ENCODE measurements at places on chromosomes 11 and 22. TPM values are rescaled to one million over a fixed set of nuclear protein-coding genes. Genes with fewer than 3 reads are reported as not detected.
A peak's percentile ranks its signal among the peaks of the same experiment; 100 is the strongest.

Gene POLD3
- total RNA-seq, result 4.0 TPM

DNA sequence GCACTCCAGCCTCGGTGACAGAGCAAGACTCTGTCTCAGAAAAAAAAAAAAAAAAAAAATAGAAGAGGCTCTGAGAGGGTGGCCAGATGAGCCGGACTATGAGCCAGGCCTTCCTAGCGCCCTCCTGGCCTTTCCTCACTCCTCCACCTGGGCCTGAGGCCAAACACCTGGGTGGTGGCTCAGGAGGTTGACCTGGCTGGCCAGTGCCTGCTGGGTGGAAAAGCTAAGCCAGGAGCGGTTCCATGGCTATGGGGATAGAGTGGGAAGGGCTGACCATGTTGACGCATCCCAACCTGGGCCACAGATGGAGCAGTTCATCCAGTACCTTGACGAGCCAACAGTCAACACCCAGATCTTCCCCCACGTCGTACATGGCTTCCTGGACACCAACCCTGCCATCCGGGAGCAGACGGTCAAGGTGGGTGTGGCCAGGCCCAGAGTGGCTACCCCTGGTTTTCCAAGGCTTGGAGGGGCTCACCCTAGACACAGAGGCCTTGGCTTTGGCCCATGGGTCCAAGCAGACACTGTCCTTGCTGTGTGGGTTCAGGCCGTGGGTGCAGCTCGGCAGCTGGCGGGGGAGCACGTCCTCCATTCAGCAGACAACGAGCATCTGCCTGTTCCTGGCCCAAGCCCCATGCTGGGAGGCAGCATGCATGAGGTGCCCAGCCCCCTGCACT lies 7.6 kb downstream of the SCYL1 start:
- DNase-seq, result no peak

Gene AGBL2
- total RNA-seq, result 5.0 TPM

- no peak for DNase-seq
These were observed 594 bp downstream of the MPST start for GRCh38 chr22:37020192-37020479.

DNA sequence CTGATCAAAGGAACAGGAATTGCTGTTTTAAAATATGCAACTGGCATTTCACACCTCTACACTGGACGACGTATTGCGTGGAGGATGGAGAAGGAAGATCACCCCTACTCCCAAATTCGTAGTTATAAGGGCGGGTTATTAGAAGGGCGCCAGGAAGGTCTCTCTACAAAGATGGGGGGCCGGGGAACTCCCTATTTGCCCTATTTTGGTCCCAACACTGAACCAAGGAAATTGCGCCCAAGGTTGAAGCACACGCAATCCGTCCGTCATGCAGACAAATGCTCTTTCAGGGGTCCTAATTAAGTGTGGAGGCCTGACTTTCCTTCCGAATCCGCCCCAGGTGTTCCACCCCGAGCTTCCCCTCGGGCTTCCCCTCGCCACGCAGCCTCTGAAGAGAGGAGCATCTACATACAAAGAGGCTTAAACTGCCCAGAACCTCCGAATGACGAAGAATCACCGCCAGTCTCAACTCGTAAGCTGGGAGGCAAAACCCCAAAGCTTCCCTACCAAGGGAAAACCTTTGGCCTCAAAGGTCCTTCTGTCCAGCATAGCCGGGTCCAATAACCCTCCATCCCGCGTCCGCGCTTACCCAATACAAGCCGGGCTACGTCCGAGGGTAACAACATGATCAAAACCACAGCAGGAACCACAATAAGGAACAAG lies 396 bp downstream of the NPAT start:
- DNase-seq, result no peak

GRCh38 chr11:134757633-134758032 lies 345.6 kb upstream of the B3GAT1 start:
- DNase-seq, result no peak

DNA sequence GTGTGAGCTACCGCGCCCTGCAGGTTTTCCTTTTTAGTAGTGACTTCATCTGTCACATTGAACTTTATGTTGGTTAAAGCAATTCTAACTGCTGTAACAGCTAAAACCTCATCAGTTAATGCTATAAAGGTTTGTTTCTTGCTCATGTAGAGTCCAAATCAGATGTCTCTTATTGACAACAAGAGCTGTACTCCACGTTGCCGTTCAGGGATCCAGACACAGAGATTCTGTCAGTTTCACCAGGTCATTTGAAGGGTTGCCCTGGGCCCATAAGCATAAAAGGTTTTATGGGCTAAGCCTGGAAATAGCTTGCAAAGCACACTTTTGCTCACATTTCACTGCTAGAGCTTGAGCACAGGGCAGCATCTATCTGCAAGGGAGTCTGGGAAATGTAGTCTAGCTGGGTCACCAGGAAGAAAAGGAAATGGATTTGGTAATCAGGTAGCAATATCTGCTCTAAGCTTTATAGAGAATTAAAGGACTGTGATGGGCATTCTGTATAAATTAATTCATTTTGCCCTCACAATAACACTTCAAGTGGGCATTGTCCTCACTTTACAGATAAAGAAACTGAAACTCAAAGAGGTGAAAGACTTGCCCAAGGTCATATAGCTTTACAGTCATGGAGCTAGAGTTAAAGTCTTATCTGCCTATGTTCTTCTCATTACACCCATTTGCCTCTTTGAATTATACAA lies 25.2 kb upstream of the PTPRJ start:
- DNase-seq, result peak; percentile 10

GRCh38 chr11:40877256-40877655 lies 582.2 kb downstream of the LRRC4C start:
- no peak for DNase-seq

DNA sequence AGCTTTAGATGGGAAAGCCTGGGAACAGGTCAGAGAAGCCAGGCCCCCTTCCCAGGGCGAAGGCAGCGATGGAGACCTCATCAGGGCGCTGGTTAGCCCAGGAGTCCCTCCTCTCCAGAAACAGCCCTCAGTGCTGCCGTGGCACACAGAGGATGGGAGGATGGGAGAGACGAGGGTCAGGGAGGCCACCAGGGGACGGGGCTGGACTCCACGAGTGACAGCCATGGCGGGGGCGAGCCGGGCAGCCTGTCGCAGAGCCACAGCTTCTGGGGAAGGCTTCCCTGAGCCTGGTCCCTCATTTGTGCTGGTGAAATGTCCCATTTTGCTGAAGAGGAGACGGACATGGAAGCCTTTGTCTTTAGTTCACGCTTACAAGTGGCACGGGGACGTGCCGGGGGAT lies 1390.5 kb downstream of the TBC1D22A start:
- DNase-seq, result no peak

Gene NELL1
- total RNA-seq, result not detected

- DNase-seq, result no peak
These were observed 21.1 kb downstream of the RTN4R start for GRCh38 chr22:20247010-20247505.

DNA sequence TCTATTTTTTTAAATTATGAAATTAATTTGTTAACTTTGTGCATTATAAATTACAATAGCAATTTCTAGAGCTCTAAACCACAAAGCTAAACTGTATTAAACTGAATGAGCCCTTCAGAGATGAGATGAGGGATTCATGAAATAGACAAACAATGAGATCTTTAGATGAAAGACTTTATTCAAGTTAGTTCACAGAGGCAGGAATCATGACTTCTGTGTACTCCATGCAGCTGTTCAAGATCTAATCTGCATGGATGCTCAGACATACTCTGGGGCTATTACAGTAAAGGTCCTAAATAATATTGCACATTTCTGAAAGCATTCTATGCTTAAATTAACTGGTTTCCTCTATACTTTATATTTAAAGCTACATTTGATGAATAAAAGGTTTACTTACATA lies 122.7 kb downstream of the FCHSD2 start:
- no peak for DNase-seq

DNA sequence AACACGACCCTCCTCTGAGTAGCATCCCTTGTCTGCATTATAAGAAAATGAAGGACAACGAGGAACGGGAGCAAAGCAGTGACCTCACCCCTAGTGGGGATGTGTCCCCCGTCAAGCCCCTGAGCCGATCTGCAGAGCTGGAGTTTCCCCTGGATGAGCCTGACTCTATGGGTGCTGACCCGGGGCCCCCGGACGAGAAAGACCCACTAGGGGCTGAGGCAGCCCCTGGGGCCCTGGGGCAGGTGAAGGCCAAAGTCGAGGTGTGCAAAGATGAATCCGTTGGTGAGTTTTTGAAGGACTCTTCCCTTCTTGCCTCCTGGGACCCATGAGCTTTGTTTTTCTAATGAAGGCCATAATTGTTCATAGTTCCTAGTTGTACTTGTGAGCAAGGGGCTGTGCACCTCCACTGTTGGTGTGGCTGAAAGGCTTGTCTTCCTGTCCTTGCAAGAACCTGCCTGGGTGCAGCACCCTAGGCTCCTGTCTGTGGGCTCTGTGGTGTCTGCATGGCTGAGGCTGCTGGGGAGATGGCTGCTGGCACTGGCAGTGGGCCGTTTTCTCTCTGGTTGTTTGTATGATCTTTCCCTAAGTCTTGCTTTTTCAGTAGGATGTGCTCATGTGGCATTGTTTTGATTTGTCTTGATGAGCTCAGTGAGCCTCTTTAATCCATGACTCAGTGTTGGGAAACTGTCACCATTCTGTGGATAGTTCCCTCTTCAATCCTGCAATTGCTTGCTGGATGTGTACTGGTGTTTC lies 10.1 kb downstream of the DGCR8 start:
- DNase-seq, result no peak

GRCh38 chr11:88508759-88509581 lies 171.4 kb upstream of the CTSC start:
- DNase-seq, result no peak

Gene C11orf97
- not detected for total RNA-seq

Gene PIWIL4
- total RNA-seq, result 0.89 TPM

DNA sequence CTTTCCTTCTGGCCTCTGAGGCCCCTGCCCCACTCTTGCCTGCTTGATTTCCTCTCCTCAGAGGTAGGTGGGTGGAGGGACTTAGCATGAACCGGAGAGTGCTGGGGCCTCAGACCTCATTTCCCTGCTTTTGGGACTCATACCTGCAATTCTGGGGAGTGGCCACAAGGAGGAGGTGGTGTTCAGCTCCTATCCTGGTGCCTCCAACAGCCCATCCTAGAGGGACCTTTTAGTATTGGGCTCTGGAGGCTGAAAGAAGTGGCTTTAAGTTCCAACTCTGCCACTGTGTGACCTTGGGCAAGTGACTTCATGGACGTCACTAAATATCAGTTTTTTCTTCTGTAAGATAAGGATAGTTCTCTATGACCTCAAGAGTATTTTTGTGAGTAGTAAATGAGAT lies 98.6 kb downstream of the KIAA1671 start:
- DNase-seq, result no peak

DNA sequence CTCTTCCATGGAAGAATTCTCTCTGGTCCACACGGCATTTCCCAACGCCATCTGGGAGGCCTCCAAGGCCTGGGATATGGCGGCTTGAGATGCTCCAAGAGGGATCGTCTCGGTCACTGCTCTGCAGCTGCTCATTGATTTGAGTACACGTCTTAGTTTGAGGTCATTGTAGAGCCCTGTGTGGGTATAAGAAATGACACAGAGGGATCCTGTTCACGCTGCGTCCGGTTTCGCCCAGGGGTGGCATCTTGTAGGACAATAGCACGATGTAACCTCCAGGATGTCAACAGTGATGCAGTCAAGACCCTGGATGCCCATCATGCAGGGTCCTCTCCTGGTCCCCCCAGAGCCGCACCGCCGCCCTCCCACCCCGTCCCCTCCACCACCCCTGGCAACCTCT lies 564.6 kb downstream of the BRD1 start:
- DNase-seq, result no peak

- DNase-seq, result no peak
These were observed 8.9 kb downstream of the IL18BP start for GRCh38 chr11:72007587-72007986.

DNA sequence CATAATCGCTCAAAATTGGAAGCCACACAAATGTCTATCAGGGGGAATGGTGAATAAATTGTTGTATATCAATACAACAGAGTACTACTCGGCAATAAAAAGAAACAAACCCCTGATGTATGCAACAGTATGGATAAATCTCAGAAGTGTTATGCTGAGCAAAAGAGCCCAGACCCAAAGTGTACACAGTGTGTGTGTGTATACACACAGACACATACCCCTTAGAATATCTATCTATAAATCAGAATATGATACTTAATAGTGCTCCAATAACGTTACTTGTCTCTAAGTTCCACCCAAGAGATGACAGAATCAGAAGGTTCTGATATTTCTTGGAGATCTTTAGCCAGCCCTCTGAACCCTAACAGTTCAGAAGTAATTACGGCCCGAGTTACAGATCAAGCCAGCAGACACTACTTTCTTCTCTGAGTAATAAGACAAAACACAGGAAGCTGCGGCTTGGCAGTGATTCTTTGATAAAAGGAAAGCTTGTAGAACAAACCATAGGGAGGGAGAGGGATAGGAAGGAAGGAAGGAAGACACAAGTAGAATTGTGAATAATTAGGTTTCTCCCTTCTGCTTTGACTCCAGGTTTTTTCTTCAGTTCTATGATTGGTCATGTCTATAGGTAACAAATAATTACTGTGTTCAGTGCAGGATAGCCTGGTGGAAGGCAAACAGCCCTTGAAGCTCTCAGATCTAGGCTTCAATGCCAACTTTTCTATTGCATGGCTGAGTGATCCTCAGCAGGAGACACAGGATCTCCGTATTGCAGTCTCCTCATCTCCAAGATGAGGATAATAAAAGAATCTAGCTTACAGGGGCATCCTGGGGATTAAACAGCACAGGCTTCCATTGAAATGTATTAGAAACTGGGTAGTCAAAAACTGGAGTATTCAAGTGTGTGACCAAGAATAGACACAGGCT lies 75.6 kb upstream of the TEAD1 start:
- DNase-seq, result no peak

DNA sequence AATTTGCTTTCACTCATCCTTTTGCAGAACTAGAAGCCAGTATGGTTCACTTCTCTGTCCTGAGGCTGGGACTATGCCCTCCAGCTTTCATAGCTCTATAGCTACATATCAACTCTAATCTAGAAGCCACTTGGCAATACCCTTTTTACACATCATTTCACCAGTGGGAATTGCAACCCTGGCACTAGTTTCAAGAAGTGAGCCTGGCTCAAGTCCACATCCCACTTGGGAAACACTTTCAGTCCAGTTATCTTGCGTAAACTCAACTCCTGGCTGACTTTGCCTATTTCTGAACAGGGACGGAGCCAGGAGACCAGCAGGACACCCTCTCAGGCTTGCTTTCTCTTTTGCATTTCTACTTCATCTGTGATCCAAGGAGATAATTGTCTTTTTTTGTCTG lies 19.9 kb upstream of the FAT3 start:
- no peak for DNase-seq

GRCh38 chr11:28242596-28242995 lies 134.4 kb downstream of the METTL15 start:
- DNase-seq, result no peak

Gene BBS1
- total RNA-seq, result 10.8 TPM

Gene CDC42EP1
- not detected for total RNA-seq

Gene RIC3
- total RNA-seq, result 34.8 TPM

Gene SLC22A9
- not detected for total RNA-seq

Gene OR8D1
- not detected for total RNA-seq

DNA sequence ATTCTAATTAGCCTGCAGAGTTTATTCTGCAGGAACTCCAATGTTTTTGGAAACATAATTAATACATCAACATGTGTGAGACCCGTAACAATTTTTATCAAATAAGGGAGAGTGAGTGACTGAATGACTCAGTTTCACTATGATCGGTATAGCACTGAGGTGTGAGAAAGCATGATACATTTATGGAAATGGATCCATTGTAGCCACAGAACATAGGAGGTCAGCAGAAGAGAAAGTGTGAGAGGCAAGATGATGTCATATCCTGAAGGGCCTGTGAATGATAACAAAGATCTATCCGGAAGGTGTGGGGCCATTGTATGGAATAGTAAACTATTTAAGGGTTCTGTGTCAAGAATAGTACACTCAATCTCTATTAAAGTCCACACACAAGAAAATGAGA lies 1406.1 kb upstream of the TENM4 start:
- no peak for DNase-seq

Data from CD8-positive, alpha-beta T cell (primary cell).